ENCODE measurements at places on chromosomes 1 and 21.

DNA sequence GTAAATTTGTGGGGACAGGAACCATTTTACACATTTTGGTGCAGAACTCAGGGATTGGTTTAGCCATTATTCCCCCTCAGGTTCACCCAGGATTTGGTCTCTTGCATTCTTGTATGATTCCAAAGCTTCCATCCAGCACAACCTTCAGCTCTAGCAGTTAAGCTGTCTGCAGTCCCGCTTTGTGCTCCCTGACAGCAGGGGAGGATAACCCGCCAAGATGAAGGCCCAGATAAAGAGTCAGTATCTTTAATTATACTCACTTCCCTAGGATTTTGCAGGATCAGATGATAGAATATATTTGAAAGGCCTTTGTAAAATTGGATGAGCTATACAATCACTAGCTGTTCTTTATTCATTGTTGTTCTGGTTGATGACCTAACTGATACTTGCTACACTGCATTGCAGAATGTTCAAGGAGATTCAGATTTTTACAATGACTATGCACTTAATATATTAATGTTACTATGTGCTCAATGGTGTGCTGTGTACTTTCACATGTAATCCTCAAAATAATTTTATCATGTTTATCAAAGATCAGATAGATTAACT lies 49.8 kb downstream of the SLC16A1 start:
- no peak for DNase-seq

DNA sequence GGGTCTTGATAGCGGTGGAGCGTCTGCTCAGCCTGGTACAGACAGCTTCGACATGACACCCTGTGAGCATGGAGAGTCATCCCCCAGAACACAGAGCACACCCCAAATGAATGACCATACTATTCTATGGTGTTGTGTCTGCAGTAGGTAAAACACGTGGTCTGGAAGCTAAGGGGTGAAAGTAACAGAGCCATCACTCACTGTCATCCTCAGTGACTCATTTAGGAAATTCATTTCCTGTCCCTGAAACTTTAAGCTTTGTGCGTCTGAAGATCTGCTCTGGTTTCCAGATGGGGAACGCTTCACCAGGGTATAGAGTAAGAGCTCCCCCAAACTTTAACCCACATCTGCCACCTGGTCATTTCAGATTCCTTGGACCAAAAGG lies 94.8 kb upstream of the DISP3 start:
- DNase-seq, result no peak

GRCh38 chr1:18110598-18110939 lies 3.0 kb downstream of the IGSF21 start:
- no peak for DNase-seq

DNA sequence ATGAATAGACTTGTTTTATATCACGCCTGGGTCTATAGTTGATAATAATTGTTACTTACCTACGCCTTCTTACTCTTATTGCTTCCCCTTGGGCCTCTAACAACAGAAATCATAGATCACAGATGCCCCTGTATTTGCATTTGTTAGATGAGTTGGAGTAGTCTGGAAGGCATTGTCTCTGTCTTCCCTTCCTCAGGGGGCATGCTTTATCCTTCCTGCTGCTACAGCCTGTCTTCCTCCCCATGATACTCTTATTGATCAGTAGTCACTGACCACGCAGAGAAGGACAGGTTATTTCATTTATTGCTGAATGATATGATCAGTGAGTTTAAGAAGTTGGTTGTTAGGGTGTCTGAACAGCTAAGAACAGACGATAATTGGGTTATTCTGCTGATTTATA lies 98.4 kb downstream of the DNM3 start:
- DNase-seq, result no peak
